ENCODE measurements at places on chromosomes 1 and 21.

- DNase-seq = no peak
Observed at GRCh38 chr21:32708069-32708468, 19.7 kb downstream of the SYNJ1 start.

DNA sequence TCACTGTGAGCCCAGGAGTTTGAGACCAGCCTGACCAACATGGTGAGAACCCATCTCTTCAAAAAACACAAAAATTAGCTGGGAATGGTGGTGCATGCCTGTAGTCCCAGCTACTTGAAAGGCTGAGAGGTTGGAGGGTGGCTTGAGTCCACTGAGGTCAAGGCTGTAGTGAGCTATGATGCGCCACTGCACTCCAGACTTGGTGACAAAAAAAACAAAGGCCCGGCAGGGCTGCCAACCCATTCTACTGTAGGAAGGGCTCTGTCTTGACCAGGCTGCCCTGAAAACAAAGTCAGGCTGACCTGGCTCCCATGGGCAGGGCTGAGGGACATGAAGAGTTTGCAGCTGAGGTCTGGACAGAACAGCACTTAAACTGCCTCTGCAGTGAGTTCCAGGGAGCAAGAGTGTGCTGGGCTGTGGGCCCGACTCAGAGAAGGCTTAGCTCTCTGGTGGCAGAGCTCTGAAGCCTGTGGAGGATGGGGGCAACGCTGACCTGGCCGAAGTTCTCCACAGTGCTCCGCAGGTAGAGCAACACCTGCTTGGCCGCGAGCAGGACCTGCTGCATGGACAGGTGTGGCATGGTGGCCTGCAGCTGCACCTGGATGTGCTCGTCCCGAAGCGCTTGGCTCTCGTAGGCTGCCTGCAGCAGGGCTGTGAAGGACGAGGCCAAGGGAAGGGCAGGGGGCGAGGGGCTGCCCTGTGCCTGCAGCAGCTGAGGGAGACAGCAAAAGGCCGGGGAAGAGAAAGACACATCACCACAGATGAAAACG is 42.4 kb downstream of the URB1 start:
- no peak for DNase-seq

GRCh38 chr1:50047916-50048694 is 24.4 kb upstream of the AGBL4 start:
- DNase-seq = no peak

GRCh38 chr1:43963006-43963405 is 6.8 kb upstream of the DPH2 start:
- no peak for DNase-seq

- no peak for DNase-seq
Observed at GRCh38 chr1:164841702-164842465, 282.9 kb downstream of the PBX1 start.

DNA sequence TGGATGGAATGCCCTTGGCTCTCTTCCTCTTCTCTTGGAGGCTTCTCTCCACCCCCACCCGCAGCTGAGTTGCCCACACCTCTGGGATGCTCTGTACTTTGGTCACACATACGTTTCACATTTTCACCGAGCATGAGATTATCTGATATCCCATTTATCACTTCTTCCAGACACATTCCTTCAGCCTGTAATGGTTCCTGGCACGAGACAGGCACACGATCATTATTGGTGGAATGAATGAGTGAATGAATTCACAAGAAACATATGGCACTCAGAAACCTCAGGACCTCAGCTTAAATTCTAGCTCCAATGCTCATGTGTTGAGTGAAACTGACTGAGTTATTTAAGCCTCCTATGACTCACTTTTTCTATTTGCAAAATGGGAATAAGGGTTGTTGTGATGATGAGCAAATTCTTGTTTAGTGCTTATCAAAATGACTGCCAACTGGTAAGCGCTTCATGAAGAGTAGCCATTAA is 242.7 kb upstream of the JUN start:
- DNase-seq = no peak

- DNase-seq = no peak
Observed at GRCh38 chr1:17031436-17031835, 19.7 kb upstream of the ATP13A2 start.

DNA sequence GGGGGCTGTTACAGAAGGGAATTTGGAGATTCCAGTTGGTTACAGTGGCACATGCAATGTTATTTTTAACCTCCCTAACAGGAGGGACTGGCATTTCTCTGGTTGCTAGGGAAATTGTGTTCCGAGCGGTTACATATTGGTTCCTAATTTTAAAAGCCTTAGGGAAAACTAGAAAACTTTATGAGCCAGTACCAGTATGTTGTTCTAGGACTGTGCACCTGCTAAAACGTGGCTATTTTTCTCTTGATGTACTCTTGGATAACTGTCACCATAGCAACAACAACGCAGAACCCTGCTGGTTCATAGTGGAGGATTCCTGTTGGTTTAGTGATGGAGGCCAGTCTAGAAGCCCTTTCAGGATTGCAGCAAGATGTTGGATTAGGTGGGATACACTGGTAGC is 68.9 kb upstream of the PGBD5 start:
- no peak for DNase-seq

DNA sequence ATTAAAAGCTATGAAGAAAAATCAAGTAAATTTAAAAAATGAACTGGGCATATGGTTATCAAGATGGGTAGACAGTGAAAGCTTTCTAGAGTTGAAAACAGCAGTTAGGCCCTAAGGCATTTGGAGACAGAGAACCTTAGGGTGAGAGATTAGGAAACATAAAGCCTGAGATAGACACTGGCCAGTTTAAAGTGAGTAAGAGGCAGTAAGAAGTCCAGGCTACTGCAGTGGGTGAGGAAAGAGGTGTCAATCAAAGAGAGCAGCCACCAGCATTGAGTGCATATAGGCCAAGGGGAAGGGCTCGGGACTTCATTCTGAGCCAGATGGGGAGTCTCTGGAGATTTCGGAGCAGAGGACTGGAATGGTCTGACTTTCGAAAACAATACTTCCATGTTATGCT is 1360.5 kb upstream of the ADGRL4 start:
- no peak for DNase-seq

DNA sequence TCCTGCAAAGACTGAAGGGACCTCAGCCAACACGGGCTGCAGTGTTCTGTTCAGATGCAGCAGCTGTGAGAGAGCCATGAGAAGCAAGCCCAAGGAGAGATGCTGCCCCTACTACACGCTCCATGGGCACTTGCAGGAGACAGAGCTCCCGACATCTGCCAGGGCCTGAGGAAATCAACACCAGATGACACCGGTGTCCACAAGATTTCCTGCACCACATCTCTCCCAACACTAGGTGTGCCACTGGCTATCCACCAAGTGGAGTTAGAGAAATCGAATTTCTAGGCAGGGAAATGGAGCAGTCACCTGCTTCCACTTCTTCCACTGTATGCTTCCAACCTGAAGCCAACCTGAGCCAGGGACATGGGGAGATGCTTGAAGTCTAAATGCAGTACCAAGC is 445.3 kb downstream of the RWDD3 start:
- DNase-seq = no peak

- no peak for DNase-seq
Observed at GRCh38 chr1:59436637-59437036, 139.7 kb downstream of the FGGY start.

DNA sequence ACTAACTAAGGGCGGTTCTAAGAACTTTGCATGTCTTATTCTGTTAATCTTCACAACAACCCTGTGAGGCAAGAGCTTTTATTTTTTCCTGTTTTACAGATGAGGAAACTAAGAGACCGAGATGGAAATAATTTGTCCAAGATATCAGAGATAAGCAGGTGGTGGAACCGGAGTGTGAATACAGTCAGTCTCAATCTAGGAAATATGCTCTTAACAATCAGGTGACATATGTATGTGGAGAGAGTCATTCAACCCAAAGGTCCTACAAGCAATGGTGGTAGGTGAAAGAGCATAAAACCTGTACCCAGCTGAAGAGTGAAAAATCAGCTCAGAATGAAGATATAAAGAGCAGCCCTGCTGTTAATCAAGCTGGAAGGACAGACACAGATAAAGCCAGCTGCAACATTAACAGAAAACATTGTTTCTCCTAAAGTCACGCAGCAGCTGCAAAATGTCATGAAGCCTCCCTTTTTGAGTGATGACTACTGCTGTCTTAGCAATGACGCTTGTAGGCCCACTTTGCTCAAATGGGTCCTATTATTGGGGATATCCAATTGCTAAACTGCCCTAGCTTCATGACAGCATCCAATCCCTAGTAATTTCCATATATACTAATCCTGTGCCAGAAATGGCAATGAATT is 30.5 kb upstream of the FCAMR start:
- no peak for DNase-seq

GRCh38 chr1:56438901-56439551 is 140.3 kb downstream of the PLPP3 start:
- no peak for DNase-seq

GRCh38 chr21:17436626-17437111 is 76.2 kb upstream of the CXADR start:
- DNase-seq = no peak

DNA sequence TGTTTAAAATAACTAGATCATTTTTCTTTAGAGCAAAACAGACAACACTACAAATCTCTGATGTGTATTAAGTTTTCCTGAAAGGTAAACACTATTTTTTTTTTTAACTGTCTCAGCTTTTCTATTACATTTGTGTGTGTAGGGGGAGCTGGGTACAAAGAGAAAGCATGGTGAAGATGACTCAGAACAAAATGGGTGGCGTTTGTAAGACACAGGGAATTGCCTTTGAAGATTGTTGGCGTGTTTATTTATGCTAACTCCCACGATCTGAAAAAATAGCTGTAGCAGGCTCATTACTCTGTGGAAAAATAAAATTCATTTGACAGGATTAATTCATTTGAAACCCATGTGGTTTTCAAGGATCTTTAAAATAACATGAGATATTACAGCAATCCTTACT is 285.1 kb downstream of the RYR2 start:
- DNase-seq = no peak

DNA sequence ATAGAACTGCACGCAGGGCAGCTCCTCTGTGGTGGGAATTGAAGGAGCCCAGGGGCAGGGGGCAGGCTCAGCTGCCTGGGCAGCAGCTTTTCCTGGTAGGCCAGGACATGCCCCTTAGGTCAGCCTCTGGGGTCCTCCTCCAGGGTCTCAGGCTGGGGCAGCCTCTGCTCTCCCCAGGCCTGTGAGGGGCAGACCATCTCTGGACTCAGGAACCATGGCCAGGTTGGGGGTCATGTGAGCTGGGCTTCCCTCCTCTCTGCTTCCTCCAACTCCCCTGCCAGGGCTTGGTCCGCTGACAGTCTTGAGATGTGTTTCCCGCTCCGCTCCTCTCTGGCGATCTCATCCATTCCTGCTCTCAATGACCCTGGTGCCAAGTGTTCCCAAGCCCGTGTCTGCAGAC is 5.7 kb downstream of the C1orf210 start:
- no peak for DNase-seq

DNA sequence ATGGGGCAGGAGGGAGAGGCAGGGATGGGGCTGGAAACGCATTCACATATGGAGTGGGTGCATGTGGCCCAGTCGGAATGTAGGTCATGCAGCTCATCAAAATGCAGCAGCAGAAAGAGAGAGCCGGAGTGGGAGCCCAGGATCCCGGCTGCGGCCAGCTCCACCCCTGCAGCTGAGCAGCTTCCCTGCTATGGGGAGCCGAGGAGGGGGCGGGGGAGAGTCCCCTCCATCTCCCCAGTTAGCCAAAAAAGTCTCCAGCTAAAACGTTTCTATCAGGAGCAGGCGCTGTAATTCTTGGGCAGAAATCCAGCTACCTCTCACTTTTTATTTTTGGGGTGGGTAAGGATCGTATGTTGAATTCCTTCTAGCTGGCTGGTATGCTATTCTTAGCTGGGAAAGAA is 39.7 kb downstream of the MRPL37 start:
- no peak for DNase-seq

DNA sequence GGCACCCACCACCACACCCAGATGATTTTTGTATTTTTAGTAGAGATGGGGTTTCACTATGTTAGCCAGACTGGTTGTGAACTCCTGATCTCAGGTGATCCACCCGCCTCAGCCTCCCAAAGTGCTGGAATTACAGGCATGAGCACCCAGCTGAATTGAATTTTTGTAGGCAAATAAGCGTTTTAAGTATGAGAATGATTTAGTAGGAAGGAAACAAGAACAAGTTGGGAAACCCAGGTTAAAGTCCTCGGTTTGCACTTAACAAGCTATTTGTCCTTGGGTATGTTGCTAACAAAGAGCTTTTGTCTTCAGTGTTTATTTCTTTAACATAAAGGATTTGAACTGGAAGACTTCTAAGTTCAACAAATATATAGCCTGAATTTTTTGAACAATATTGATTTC is 23.9 kb downstream of the BTF3L4 start:
- DNase-seq = no peak

Data from activated CD4-positive, CD25-positive, alpha-beta regulatory T cell treated with anti-CD3 and anti-CD28 coated beads, Interleukin-2, amount 50 U/mL, for 72 hours (primary cell).